Osteocyte (in vitro differentiated cells): ENCODE measurements at places on chromosomes 1 and 21. TPM values are rescaled to one million over a fixed set of nuclear protein-coding genes. Genes with fewer than 3 reads are reported as not detected.

GRCh38 chr1:27292106-27292505 lies 29.9 kb upstream of the TMEM222 start:
- no peak for DNase-seq
- peaks cover 28% of the 10 kb centered on the region for H3K36me3 ChIP-seq

LRRC8B gene
- 2.3 and 4.1 TPM in 2 replicates for total RNA-seq

DNA sequence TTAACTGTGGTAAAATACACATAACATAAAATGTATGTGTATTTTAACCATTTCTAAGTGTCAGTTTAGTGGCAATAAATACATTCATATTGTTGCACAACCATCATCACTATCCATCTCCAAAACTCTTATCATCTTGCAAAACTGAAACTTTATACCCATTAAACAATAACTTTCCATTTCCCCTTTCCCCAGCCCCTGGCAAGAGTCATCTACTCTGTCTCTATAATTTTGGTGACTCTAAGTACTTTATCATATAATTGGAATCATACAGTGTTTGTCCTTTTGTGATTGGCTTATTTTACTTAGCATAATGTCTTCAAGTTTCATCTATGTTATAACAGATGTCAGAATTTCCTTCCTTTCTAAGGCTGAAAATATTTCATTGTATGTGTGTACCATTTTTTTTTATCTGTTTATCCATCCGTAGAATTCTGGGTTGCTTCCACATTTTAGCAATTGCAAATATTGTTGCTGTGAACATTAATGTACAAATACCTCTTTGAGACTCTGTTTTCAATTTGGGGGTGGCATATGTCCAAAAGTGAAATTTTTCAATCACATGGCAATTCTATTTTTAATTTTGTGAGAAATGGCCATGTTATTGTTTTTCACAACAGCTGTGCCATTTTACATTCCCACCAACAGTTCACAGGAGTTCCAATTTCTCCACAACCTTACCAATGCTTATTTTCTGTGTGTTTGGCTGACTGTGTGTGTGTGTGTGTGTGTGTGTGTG lies 153.9 kb upstream of the GORAB start:
- no peak overlapping the region for H3K27ac ChIP-seq
- H3K36me3 ChIP-seq = no peaks in the 10 kb centered on the region
- H3K27me3 ChIP-seq = no peaks in the 10 kb centered on the region
- no peak overlapping the region for H3K4me3 ChIP-seq
- DNase-seq = no peak
- H3K4me1 ChIP-seq = peaks cover 32% of the 10 kb centered on the region

IQGAP3 gene
- 8.6 and 9.8 TPM in 2 replicates for total RNA-seq

DNA sequence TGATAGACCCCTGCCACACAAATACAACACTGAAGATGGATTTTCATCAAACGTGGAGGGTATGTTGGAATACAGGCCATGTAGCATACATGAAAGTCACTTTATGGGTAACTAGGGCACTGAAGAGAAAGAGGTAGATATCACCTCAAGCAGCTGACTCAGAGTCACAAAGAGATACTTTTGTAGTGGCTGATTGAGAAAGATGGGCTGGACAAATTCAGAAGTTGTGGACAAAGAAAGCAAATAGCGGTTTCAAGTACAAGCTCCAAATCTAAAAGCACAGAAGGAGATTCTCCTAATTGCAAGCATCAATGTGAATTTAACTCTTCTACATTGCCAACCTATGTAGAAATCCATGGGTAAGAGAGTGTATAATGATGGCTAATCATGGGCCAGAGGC lies 35.0 kb upstream of the RGS18 start:
- H3K36me3 ChIP-seq = no peaks in the 10 kb centered on the region
- H3K4me3 ChIP-seq = no peak overlapping the region
- no peaks in the 10 kb centered on the region for H3K4me1 ChIP-seq

GRCh38 chr1:89949991-89950624 lies 44.8 kb upstream of the ZNF326 start:
- H3K4me1 ChIP-seq = peaks cover 21% of the 10 kb centered on the region
- no peak overlapping the region for H3K27ac ChIP-seq
- H3K27me3 ChIP-seq = no peaks in the 10 kb centered on the region
- H3K36me3 ChIP-seq = no peaks in the 10 kb centered on the region

LRRC53 gene
- not detected in 2 replicates for total RNA-seq

- no peaks in the 10 kb centered on the region for H3K27me3 ChIP-seq
- H3K36me3 ChIP-seq = peaks cover 13% of the 10 kb centered on the region
- H3K27ac ChIP-seq = peak overlapping the region; percentile 84
- peak; percentile 86 for DNase-seq
Measured at GRCh38 chr1:184622136-184622823, 132.4 kb downstream of the EDEM3 start.

HCN3 gene
- 3.7 and 4.1 TPM in 2 replicates for total RNA-seq

DNA sequence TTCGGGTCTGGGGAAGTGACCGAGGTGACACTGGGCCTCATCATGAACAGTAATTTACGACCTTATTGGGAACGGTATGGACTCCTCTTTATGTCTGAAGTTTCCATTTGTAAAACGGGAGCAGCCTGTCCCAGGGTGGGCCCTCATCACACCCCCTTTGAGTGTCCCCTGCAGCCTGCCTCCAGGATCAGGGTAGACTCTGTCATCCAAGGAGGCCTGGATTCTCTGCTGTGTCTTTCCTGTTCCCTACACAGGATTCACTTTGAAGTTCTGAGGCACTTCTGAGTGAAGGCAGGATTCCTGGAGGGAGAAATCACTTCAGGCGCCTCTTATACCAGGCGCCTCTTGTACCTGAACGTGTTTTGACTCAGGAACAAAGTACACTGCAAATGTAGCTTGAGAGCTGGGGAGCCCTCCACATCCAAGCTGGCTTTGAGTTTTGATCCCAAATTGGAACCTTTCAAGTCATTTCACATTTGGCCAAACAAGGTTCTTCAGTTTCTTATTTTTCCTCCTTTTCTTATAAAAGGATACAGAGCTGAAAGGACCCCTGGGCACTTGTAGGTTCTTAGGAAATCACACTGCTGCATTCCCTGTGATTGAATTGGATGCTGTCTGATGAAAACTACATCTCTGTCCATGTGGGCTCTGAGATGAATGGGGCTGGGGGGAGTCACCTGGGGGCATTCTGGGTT lies 106.0 kb downstream of the SUSD4 start:
- H3K4me1 ChIP-seq = no peaks in the 10 kb centered on the region
- DNase-seq = peak; percentile 46
- no peaks in the 10 kb centered on the region for H3K36me3 ChIP-seq
- H3K27ac ChIP-seq = no peak overlapping the region
- no peak overlapping the region for H3K4me3 ChIP-seq

DNA sequence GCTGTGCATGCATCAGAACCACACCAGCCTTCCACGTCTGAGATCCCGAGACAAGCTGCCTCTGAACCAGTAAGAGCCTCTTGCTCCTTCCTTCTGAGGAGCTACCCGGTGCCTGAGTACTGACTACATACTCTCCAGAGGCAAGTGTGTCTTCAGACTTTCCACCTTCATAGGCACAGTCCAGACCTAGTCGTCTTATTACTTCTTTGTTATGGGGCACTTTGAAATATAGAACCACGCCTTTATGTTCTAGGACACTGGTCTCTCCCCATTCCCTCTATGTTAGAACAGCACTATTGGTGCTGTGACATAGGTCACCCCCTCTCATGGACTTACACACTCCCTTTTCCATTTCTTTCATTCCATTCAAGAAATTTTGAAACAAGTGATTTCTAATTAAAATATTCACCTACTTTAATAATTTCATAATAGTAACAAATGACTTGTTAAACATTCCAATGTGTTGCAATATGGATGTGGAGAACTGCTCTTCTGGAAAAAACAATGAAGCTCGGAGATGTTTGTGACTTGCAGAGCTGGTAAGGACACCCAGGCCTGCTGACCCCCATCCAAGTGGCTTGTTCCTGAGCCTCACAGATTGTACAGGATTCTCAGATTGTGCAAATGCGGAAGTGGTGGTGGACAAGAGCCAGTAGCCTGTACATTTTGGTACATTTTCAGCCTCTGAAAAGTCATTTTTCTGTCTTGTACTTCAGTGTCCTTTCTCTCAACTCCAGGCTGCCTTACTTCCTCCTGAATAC lies 76.1 kb upstream of the SIPA1L2 start:
- H3K27me3 ChIP-seq = no peaks in the 10 kb centered on the region
- peaks cover 11% of the 10 kb centered on the region for H3K4me1 ChIP-seq
- no peak for DNase-seq
- H3K4me3 ChIP-seq = no peak overlapping the region
- no peaks in the 10 kb centered on the region for H3K36me3 ChIP-seq
- H3K27ac ChIP-seq = no peak overlapping the region

GRCh38 chr1:59041646-59042277 lies 255.1 kb upstream of the FGGY start:
- H3K36me3 ChIP-seq = no peaks in the 10 kb centered on the region
- peaks cover 32% of the 10 kb centered on the region for H3K4me1 ChIP-seq
- H3K4me3 ChIP-seq = no peak overlapping the region
- no peak for DNase-seq
- peaks cover 2% of the 10 kb centered on the region for H3K27me3 ChIP-seq

APOBEC4 gene
- not detected in 2 replicates for total RNA-seq

DNA sequence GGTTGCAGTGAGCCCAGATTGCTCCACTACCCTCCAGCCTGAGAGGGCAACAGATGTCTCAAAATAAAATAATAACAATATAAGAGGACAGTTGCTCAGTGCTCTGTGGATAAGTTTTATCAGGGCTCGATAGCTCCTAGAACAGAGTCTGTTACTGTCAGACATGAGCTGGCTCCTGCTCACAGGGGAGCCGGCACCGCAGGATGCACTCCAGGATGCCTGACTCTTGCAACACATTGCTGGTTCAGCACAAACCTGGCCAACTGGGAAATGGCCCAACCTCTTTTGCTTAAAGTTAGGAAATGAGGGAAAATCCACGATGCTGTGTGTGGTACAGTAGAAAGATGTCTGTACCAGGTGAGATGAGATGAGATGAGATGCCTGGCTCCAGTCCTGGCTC lies 5.8 kb upstream of the CTSE start:
- no peaks in the 10 kb centered on the region for H3K36me3 ChIP-seq
- no peak overlapping the region for H3K4me3 ChIP-seq
- peak; percentile 51 for DNase-seq
- no peak overlapping the region for H3K27ac ChIP-seq

DNA sequence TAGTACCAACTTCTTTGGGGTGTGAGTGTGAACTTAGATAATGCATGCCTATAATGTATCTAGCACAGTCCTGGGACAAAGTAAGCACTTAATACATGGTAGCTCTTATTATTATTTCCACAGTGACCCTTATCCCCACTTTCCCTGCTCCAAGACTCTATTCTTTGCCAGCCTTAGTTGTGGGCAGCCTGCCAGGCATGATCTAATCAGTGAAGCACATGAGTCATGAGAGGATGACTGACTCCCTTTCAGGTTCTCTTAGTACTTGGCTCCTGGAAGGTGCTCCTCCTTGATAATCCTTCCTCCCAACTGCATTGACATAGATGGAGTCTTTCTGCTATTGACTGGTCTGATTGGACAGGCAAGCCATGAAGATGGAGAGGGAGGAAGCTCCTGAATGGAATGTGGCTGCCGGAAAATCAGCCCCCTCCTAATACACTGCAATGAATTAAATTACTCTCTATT lies 17.4 kb upstream of the GNG12 start:
- H3K27me3 ChIP-seq = no peaks in the 10 kb centered on the region
- H3K27ac ChIP-seq = no peak overlapping the region
- no peaks in the 10 kb centered on the region for H3K36me3 ChIP-seq
- peaks cover 17% of the 10 kb centered on the region for H3K4me1 ChIP-seq
- DNase-seq = no peak

DNA sequence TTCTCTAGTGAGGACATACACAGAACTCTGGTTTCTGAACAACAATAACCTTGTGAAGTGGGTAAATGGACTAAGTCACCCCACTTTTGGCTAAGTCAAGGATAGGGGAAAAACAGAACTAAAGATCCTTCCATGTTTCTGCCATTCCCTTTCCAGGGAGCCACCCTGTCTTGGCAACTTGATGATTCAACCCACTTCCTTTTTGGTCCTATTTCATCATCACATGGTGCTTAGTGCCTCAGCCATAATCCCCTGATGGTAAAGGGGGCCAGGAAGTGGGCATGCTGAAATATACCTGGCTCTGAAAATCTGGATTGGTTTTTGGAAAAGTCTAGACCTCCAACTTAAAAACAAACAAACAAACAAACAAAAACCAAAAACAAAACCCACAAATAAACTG lies 206.4 kb upstream of the FOXD3 start:
- DNase-seq = no peak
- H3K27ac ChIP-seq = no peak overlapping the region
- H3K36me3 ChIP-seq = no peaks in the 10 kb centered on the region
- peaks cover 8% of the 10 kb centered on the region for H3K4me1 ChIP-seq
- H3K27me3 ChIP-seq = no peaks in the 10 kb centered on the region

FYB2 gene
- not detected in 2 replicates for total RNA-seq

DNA sequence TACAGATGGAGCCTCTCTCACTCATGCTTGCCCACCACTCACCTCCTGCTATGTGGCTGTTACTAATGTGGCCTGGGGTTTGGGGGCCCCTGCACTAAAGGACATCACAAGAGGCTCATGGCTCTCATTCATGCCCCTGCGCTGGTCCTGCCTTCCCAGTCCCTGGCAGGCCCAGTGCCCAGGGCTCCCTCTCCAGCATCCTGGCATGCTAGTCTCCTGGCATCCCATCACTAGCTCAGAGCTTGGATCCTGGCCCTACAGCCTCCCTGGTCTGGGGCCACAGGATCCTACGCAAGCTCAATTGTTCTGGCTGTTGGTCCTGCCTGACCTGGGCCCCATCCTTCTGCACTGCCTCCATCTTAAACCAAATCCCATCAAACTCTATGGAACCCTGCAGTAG lies 685.4 kb downstream of the PTPRU start:
- no peak for DNase-seq
- H3K4me3 ChIP-seq = no peak overlapping the region
- no peaks in the 10 kb centered on the region for H3K36me3 ChIP-seq
- no peaks in the 10 kb centered on the region for H3K27me3 ChIP-seq

GRCh38 chr1:235601104-235601503 lies 48.5 kb downstream of the GNG4 start:
- no peaks in the 10 kb centered on the region for H3K4me1 ChIP-seq
- no peak for DNase-seq
- no peak overlapping the region for H3K4me3 ChIP-seq
- no peaks in the 10 kb centered on the region for H3K27me3 ChIP-seq

SH3BGR gene
- 1.2 and 2.0 TPM in 2 replicates for total RNA-seq

DNA sequence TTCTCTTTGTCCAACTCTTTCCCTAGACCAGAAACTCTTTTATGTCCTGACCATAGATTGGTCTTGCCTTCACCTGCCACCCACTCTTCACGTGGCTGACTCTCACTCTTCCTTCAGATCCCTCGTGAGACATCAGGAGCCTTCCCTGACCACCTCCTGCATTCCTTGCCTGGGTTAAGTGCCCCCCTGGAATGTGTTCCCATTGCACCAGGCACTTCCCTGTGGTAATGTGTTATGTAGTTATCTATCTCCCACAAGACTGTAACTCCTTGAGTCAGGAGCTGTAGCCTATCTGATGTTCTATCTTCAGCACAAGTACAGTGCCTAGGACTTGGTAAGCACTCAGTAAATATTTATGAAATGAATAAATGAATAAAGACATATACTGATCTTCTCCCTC lies 111.2 kb upstream of the CTTNBP2NL start:
- no peak overlapping the region for H3K4me3 ChIP-seq
- no peak for DNase-seq
- no peaks in the 10 kb centered on the region for H3K36me3 ChIP-seq
- no peak overlapping the region for H3K27ac ChIP-seq

- H3K4me1 ChIP-seq = no peaks in the 10 kb centered on the region
- no peaks in the 10 kb centered on the region for H3K27me3 ChIP-seq
- no peak overlapping the region for H3K27ac ChIP-seq
- no peak overlapping the region for H3K4me3 ChIP-seq
Measured at GRCh38 chr1:243379208-243379607, 123.4 kb downstream of the SDCCAG8 start.
